RWPE1 (cell line): ENCODE measurements at places on chromosomes 12 and 14.
A peak's percentile ranks its signal among the peaks of the same experiment; 100 is the strongest.

DNA sequence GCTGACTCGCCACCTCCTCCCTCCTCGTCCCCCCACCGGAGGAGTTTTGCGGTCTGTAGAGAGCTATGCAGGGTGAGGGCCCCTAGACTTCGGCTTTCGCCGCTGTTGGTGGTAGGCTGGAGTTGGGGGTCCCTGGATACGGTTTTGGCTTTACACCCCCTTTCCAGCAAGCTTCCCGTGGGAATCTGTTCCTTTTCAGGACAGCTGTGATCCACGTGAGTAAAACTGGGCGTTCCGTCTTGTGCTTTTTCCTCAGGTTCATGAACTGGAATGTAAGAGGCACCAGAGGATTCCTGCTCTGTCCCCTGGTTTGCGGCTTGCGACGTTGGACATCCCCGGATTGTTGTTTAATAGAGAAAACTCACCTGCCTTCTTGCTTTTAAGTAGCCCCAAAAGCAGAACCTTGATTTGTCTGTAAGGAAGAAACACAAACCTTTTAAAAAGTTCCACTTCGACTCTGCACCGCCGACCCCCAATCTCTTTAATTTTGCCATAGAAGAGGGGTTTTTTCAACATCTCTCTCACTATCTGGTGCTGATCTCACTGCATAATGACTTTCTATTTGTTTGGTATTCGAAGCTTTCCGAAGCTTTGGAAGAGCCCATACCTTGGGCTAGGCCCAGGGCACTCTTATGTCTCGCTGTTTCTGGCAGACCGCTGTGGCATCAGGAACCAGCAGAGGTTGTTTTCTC is 490 bp downstream of the PRORP start:
- peak; percentile 45 for DNase-seq

- no peak for DNase-seq
Observed at GRCh38 chr12:79086541-79087296, 222.1 kb downstream of the SYT1 start.

DNA sequence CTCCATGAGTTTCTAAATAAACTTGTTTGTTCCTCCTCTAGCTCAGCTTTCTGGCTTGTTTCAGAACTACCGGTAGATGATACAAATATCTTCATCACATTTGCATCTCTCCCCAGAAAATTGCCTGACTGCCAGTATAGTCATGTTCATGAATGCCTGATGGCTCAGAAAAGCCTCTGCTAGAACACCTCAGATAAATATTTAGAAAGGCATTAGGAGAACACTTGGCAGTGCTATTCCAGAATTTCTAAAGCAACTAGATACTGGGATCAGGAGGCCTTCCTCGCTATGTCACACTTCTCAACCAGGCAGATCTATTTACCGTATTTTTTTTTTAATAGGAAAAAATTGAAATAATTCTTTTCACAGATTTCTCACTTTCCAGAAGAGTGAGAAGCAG is 32.3 kb upstream of the KRAS start:
- DNase-seq = no peak

DNA sequence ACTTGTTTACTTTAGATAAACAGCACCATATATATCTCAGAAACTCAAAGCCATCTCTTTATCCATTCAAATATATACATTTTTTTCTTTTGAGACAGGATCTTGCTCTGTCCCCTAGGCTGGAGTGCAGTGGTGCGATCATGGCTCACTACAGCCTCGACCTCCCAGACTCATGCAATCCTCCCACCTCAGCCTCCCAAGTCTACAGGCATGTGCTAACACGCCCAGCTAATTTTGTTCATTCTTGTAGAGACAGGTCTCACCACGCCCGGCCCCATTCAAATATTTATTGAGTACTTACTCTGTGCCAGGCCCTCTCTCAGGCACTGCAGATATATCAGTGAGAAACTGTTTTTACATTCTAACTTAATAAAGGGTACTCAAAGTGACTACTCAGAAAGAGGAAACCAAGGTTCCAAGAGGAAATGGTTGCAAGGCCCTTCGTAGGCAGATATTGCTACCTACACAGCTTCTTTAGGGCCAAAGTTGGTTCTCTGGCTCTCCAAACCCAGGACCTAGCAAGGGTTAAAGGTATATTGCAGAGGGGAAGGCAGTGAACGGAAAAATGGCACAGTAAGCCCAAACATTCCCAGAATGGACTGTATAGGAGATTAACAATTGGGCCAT is 2.9 kb downstream of the ATXN3 start:
- no peak for DNase-seq

GRCh38 chr12:121765573-121765972 is 27.9 kb downstream of the RHOF start:
- DNase-seq = peak; percentile 67

DNA sequence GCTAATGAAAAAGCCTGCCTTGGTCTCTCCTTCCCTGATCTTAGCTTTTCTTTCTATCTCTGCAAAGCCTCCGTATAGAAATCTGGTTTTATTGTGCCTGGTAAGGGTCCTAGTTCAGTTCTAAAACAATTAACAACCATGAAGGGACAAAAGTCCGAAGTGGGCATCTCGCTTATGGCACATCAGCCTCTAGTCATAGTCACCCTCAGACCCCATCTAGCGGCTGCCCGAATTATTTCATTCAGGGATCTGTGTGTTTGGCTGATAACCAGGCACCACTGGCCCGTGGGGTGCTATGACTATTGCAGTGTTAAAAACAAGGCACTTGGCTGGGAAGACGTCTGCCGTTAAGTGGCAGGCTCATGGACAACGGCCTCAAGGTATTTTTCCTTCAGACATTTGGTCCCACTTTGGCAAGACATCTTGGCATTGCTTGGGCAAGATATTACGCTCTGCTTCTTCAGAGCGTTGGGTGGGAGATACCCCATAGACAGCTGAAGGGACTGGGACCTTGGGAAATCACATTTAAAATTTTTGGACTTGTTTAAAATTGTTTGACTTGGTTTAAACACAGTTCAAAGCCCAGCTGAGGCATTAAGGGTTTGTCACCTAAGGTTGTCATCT is 87.1 kb downstream of the SINHCAF start:
- DNase-seq = peak; percentile 77

- no peak for DNase-seq
Observed at GRCh38 chr12:112527501-112527900, 108.8 kb downstream of the PTPN11 start.

- DNase-seq = no peak
Observed at GRCh38 chr12:23352670-23353069, 596.8 kb downstream of the SOX5 start.

GRCh38 chr14:52279408-52279807 is 11.9 kb downstream of the PTGDR start:
- DNase-seq = peak; percentile 46

GRCh38 chr14:20904393-20905029 is 13.3 kb downstream of the RNASE3 start:
- no peak for DNase-seq

GRCh38 chr14:69040353-69040752 is 61.3 kb upstream of the ACTN1 start:
- DNase-seq = no peak

DNA sequence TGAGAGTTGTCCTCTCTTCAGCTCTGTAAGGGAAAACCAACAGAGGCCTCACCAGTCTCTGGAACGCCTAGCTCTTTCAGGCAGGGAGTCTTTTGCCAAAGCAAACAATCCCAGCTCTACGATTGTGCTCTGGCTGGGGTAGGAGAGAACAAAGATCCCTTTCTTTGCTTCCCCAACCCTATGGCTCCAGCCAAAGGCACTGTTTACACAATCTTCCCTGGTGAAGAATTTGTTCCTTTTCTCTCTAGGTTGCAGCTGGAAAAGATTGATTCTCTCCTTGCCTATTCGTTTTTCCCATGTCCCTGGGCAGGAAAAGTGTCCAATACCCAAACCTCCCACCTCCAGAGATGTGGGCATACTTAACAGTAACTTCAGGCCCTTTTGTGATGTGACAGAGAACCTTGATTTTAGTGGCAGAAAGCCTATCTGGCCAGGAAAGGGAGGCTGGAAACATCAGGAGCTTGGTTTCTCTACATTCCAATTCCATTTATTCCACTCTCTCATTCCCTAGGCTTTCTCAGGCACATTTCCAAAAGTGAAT is 16.8 kb downstream of the ATP5MC2 start:
- DNase-seq = peak; percentile 22

GRCh38 chr14:72948481-72949138 is 22.3 kb downstream of the DCAF4 start:
- DNase-seq = peak; percentile 57
